ENCODE measurements at places on chromosomes 4 and X.
A peak's percentile ranks its signal among the peaks of the same experiment; 100 is the strongest.

- no peak for DNase-seq
These were observed 66.0 kb upstream of the FAT1 start for GRCh38 chr4:186789651-186790050.

- DNase-seq: no peak
These were observed 29.8 kb upstream of the MAGEA11 start for GRCh38 chrX:149682031-149682430.

DNA sequence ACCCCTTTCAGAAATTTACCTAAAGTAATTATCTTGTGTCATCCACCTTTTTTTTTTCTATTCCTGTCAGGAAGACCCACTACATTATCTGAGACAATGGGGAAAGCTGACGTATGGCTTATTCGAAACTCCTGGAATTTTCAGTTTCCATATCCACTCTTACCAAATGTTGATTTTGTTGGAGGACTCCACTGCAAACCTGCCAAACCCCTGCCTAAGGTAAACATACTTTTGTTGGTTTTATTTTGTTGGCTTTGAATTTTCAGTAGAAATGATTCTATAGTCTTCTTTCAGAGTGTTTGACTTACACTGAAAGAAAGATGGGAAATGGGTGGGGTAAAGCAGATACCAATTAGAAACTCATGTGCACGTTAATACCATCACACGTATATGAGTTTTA, 2.2 kb downstream of the UGT2B7 start:
- no peak for DNase-seq

GRCh38 chr4:113559947-113560346, 201.6 kb downstream of the CAMK2D start:
- DNase-seq: no peak

DNA sequence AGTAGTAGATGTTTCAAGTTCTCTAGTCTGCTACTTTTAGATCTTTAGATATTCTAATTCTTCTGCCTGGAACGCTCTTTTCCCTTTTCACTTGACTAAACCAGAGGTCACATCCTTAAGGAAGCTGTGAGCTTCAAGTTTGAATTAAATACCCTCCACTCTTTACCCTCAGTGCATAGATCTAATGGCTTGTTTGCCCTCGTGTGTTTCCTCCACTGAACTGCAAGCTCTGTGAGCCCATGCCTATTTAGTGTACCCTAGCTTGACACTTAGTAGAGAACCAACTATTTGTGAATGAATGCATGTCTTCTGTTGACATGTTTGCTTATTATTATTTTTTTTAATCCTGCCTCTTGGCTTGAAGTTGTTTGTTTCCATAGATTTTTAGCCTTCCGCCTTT, 138.3 kb downstream of the PDE5A start:
- no peak for DNase-seq

DNA sequence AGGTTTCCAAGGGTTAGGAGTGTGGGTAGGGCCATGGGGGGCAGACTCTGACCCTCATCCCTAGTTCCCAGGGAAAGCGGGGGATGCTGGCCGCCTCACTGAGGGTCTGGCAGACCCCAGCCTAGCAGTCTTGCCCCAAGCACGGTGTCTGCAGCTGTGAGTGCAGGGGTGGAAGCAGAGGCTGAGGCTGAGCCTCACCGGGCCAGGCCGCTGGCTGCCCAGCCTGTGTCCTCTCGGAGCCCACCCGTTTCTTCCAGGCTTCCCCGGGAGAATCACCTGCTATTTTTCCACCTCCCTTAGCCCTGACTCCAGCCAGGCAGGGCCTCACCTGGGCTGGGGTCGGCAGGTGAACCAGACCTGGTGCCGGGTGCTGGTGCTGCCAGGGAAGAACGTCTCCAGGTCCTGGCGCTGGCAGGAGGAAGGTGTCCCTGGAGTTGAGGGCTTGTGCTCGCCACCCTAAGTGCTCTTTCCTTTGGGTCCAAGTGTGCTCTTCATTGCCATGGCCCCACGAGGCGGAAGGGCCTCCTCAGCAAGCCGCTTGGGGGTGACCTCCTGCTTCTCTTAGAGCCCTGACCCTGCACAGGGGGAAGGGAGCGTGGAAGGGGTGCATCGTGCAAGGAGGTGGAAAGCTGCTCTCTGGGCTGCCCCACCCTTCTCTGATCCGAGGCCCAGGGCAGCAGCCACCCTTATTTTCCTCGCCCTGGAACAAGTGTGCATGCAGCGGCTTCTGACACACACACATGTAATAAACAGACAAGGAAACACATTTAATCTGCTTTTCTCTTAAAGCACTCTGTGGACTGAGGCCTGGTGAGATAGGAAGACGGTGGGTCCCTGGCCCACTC, 112.7 kb downstream of the FAM53A start:
- no peak for DNase-seq

GRCh38 chr4:123415977-123416376, 19.4 kb downstream of the SPRY1 start:
- peak; percentile 83 for DNase-seq

DNA sequence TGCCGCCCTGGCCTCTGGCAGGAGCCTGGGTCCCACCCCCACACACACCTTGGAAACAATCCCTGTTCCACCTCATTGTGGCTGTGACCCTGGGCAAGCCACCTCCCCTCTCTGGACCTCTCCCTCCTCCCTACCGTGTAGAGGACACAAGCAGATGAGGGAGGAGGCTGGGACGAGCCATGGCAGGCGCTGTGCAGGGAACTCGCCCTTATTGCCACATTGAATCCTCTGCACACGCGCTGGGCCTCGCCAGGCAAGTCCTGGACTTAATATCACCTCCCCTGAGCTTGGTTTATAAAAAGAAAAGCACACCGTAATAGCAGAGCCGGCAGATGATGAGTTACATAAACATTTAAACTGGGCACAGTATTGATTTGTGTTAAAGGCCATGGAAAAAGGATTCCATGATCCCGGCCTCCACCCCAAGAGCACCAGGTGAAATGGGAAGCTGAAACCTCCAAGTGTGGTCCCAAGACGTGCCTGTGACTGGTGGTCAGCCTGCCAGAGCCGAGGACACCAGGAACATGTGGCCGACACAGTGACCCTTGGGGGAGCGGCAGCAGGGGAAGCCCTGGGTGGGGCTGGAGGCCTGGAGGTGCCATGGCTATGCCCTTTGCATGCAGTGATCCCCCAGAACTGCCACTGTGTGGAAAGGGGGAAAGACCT, 81.1 kb downstream of the PPP2R2C start:
- no peak for DNase-seq

DNA sequence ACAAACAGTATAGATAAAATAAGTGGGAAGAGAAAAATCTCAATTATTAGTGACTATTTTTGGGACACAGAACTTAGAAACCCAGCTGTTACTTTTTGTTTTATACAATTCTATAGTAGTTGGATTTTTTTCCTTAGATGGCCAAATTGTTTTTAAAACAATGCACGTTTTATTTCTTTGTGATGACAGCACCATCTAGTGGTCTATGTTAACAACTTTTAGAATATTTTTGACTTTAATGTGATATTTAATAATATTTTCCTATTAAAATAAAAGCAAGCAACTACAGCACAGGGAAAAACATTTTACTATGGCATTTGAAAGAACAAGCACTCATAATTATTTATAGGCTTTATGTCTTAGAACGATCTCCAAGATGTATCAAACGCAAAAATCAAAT, 5.6 kb upstream of the SMIM31 start:
- DNase-seq: peak; percentile 27

GRCh38 chr4:153364061-153364460, 19.6 kb downstream of the MND1 start:
- no peak for DNase-seq

DNA sequence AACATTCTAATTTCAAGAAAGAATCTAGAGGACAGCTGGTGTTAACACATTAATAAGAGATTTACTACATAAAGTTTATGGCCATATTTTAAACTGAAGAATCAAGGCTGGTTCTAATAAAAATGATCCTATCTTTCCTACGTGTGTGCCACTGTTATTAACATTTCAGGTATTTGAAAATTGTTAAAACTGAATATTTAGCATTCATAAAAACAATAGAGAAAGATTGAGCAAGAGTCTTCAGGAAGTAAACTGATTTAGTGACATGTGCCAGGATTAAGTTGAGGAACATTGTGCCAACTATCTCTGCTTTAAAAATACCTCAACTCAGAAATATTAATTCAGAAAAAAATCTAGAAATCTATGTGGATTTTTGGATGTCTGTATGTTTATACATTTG, 810.1 kb downstream of the FAT4 start:
- no peak for DNase-seq

GRCh38 chrX:18676470-18676869, 4.6 kb upstream of the RS1 start:
- no peak for DNase-seq

- DNase-seq: no peak
These were observed 5.8 kb downstream of the MECP2 start for GRCh38 chrX:154091678-154092077.

DNA sequence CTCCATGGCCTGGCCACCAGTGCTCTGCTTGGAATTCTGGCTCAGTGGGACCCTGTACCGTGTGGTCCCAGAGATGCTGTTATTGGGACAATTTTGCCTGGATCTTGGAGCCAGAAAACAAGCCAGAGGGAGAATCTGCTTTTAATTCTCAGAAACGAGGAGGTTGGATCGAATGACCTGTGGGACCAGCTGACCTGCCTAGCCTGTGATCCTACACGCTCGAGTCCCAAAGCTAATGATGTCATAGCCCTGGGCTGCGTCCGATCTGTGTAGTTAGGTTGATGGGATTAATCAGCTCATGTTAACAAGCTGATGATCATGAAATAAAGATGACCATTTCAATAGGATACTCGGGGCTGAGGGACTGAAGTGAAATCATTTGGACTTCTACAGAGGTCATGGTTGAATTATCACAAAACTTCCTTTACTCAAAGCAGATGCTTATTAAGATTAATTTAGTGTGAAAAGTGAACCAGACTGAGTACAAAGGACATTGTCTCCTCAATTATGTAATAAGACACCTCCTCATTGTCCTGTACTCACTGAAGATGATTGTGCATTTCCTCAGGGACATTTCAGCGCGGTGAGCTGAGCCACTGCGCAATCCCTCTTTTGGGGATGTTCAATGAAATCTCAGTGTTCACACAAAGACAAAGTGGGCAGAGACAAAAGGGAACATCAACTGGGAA, 51.9 kb upstream of the STX18 start:
- DNase-seq: no peak

DNA sequence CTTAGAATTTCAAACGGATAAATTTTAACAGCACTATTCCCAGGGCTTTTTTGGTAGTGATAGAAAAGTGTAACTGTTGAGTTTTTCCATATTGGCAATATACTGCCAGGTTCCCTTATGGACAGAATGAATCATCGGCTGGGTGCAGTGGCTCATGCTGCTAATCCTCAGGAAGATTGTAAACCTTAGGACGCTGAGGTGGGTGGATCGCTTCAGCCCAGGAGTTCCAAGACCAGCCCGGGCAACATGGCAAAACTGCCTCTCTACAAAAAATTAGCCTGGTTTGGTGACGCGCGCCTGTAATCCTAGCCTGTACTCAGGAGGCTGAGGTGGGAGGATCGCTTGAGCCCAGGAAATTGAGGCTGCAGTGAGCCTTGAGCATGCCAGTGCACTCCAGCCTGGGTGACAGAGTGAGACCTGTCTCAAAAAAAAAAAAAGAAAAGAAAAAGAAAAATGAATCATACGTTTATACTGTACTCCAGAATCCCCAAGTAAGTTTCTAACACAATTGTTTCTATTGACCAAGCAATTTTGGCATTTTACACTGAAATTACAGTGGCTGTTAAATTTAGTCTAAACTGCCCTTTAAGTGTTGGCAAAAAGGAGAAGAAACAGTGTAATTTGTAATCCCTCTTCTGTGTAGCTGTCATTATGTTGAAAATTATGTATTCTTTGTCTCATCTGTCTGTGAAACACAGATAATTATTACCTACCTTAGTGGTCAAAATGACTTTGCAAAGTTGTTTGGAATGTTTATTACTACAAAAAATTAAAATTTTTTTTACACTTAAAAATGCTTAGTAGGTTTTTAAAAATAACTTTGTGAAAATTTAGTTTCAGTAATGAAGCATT, 1.8 kb downstream of the SLC30A9 start:
- DNase-seq: no peak

DNA sequence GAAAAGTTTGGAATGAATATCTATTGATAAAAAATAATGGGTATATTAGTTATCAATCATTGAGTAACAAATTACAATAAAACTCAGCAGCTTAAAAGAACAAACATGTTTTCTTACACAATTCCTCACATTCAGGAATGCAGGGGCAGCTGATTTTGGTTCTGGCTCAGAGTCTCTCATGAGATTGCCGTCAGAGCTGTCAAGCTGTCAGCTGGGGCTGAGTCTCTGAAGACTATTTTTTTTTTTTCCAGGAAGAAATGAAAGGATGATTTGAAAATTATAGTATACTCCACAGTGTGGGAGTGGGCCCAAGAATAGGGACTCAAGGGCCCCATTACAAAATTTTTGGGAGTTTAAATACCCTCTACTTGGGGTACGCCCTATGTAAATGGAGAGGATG, 219.1 kb downstream of the GC start:
- DNase-seq: no peak

DNA sequence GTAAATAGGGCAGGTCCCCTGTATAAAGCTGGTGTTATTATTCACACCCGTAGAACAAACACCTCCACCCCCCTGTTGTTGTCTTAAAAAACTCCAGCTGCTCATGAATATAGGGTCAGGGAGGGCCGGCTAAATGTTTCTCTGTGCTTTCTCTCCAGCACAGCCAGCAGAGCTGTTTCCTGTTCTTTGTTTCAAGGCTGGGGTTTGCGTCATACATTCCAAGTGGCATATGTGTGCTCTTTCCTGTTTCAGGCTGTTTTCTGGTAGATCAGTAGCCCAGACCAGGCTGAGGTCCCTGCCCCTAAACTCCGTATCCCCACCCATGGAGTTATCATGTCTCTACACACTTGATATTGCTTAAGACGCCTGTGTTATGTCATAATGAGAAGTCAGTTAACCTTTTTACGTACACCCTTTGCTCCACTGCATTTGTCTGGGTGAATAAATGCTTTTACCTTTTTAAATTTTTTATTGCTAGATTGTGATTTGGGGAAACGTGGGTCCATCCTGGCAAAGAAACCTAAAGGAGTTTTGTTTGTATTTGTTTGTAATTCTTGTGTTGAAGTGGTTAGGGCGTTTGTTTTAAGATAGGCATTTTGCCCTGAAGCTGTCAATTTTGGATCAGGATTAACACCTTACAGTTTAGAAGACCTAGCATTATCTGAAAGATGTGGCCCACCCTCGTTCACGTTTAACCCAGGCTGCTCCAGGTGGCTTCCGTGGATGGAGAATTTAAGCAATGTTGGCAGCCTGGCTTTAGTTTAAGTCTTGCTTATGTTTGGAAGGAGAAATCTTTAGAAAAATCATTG, 3.3 kb downstream of the KLF3 start:
- DNase-seq: peak; percentile 81

DNA sequence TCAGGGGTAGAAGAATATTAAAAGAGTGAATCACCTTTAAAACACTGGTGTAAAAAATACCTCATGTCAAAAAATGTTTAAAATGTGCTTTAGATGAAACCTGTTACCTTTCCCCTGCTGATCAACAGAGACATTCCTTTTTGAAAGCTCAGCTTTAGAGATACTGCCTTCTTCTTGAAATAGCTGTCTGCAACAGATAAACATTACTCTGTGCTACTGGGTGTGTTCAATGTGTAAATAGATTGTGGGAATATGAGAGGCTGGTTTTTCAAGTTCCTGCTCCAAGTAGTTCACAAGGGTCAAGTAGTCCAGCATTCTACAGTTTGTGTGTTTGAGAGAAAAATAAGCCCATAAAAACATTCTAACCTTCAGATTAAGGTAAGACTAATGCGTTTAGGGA, at the start of gene SYTL5:
Gene SYTL5, plus strand, starts transcription at position 263 of the 400 bp plus-strand sequence. CDS start 27,337 bp downstream, outside the sequence.
- no peak for DNase-seq

- no peak for DNase-seq
These were observed 386.9 kb upstream of the MAOA start for GRCh38 chrX:43269201-43269600.

GRCh38 chr4:3010998-3011397, 47.6 kb downstream of the GRK4 start:
- DNase-seq: no peak

Measured in suppressor macrophage treated with lipopolysaccharide for 1 hour (primary cell).